ENCODE measurements at places on chromosomes 2 and 18. TPM values are rescaled to one million over a fixed set of nuclear protein-coding genes. Genes with fewer than 3 reads are reported as not detected.

Gene NMUR1
- total RNA-seq, result 0.35 TPM

Gene ARHGEF4
- 1.7 TPM for total RNA-seq

Gene IL36RN
- not detected for total RNA-seq

Gene ANKRD29
- total RNA-seq, result not detected

Gene TRAF3IP1
- total RNA-seq, result 9.9 TPM

Gene CIB4
- total RNA-seq, result not detected

Gene ITM2C
- 29.3 TPM for total RNA-seq

Gene TUBB8B
- not detected for total RNA-seq

Gene PLEKHH2
- 1.2 TPM for total RNA-seq

Gene MTCL1
- 0.20 TPM for total RNA-seq

Gene AGPS
- total RNA-seq, result 29.4 TPM

Gene IL36A
- not detected for total RNA-seq

Gene FAHD2B
- total RNA-seq, result 22.9 TPM

Gene CDH7
- total RNA-seq, result not detected

Gene GDF7
- 0.17 TPM for total RNA-seq

Gene EMILIN1
- total RNA-seq, result 0.22 TPM

Gene SERPINB12
- total RNA-seq, result not detected

Gene MOGAT1
- total RNA-seq, result not detected

Gene ANO7
- 0.17 TPM for total RNA-seq

Gene TMEM182
- 3.3 TPM for total RNA-seq

Gene TDRD15
- total RNA-seq, result not detected

DNA sequence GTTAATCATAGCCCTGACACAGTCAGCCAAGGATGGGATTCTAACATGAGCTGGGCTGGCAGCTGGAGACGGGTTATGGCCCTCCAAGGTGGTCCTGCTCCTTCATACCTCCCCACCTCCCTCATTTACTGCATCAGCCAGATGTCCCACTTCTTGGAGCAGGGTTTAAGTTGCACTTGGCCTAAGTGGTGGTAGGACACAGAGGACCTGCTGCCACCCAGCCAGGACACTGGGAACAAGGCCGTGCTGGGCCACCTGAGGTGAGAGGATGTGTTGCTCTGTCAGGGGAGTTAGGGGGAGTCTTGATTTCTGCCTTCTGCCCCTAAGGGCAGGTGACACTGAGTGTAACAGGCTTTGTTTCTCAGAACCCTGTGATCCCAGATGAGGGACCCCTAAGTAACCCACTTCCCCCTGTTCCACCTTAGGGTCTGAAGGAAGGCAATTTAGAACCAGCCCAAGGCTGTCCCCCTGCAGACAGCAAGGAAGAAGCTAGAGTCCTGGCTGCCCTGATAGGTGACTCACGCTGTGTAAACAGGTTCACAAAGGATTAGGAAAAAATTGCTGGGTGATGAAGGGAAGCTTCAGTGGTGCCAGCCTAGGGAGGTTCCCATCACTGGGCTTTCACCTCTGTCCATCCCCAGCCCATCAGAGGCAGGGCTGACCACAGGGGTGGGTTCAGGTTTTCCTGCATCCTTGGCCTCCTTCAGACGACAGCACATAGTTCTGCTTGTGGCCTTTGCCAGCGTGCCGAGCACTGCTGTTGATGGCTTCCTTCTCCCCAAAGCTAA is 114.3 kb upstream of the MCFD2 start:
- no peak for DNase-seq

GRCh38 chr18:58208207-58208932 is 164.3 kb downstream of the NEDD4L start:
- DNase-seq, result no peak

DNA sequence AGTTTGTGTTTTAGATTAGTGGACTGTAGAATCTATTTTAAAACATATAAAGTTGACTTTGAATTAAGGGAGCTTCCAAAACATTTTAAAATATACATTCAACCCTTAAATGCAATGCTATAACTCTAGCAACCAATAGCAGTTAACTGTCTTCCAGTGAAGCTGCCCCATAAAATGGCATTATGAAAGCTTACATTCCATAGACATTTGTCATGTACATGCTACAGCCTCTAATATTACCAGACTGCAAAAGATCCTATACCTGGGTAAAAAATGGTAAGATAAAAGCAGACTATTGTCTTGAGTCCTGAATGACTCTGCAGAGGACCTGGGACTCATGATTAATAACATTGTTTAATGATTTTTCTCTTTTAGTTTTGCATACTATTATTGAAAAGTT is 489.4 kb downstream of the LRP1B start:
- DNase-seq, result no peak

DNA sequence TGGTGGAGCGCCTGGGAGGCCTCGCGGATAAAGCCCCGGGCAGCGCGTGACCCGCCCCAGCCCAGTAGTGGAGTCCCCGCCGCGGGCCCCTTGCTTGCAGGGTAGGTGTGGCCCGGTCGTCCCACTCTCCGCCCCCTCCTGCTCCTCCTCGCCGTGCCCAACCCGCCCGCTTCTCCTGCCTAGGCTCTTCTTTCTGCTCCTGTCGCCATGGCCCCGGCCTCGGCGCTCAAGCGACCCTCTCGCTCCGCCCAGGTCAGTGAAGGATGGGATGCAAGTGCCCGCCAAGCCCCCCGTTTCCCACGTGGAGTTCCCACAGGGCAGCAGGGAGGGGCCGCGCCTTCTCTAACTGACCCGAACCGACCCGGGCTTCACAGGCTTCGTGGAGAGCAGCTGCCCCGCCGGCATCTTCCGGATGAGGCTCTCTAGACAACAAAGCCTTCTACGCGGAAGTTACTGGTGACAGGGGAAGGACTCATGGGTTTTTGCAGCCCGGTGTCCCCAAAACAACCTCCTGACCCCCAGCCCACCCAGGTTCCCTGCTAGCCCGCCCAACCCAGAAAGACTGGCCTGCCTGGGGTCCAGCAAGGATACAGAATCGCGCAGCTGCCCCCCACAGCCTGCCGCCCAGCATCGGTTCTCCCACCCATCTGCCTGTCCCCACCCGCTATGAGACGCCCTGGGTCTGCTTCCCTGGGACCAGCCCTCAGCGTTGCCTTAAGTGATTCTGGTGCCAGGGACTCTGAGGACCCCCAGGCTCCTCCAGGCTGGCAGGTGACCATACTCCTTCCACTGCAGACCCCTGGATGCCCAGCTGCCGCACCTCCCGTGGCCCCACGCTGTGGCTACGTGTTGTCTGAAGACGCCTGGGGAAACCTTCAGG is 32.8 kb downstream of the TTC32 start:
- DNase-seq, result peak; percentile 80

DNA sequence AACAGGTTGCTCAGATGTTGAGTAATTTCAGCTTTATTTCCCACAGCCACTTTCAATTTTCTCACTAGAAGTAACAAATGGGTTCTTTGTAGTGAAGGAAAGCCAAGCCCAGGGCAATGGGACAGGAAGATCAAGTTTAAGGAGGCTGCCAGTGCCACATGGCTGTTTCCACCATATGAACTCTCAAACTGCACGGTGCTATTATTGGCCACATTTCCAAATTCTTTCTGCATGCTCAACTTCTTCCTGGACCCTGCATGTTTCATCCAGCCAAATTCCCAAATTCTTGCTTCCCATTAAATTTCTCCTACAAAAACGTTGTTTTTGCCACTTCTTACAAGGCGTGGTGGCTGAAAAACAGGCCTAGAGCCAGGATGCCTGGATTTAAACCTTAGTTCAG is 193.3 kb upstream of the SPHKAP start:
- no peak for DNase-seq

GRCh38 chr2:73766994-73767393 is 12.9 kb downstream of the DUSP11 start:
- no peak for DNase-seq

- DNase-seq, result no peak
Observed at GRCh38 chr2:236341721-236342120, 77.5 kb upstream of the ASB18 start.

GRCh38 chr2:66408905-66409304 is 26.0 kb upstream of the MEIS1 start:
- DNase-seq, result no peak

- no peak for DNase-seq
Observed at GRCh38 chr2:69097891-69098655, 85.1 kb downstream of the ANTXR1 start.

GRCh38 chr2:4018535-4018934 is 315.2 kb downstream of the DCDC2C start:
- no peak for DNase-seq

DNA sequence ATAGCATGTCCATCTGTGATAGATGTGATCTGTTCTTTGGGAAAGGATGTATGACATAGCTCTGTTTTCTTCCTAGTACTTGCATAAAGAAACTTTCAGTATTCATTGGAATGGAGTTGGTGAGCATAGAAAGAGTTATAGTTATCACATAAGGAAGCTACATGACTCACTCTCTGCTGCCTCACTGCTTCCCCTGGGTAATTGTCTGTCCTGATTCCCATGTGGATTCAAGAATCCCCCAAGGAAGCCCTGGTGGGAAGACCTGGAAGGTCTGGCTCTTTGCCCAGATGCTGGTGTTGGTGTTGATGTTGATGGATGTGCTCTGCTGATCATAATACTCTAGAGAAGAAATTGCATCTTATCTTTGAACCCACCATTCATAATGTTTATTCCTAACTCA is 60.6 kb downstream of the PTPN4 start:
- no peak for DNase-seq

DNA sequence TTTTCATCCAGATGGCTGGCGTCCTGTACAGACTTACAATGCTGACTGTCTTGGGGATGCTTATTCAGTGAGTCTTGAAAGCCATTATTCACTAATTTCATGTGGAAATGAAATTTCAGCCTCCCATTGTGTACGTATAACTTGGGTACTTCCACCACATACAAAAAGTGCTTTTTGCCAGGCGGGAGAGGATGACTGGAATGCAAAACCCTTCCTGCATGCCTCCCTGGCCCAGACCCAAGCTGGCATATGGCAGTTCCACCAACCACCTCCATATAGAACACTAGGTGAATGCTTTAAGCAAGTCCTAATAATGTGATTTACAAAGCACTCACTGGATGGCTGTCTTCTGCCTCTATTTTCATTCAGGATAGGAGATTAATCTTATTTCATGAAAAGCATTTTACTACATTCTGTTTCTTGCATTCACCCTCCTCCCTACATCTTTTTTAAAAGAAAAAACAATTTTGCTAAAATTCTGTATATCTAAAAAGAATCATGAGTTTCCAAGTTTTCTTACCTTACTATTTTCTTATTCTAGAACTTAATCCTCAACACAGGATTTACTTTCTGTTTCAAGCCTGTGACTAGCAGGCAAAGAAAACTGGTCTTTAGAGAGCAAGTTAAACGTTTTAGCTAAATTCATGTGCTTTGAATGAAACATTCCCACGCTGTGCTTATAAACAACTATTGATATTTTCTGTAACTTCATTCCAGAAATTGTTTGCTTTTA is 327.6 kb downstream of the NCKAP5 start:
- no peak for DNase-seq

GRCh38 chr2:168054657-168055056 is 192.7 kb downstream of the STK39 start:
- no peak for DNase-seq

DNA sequence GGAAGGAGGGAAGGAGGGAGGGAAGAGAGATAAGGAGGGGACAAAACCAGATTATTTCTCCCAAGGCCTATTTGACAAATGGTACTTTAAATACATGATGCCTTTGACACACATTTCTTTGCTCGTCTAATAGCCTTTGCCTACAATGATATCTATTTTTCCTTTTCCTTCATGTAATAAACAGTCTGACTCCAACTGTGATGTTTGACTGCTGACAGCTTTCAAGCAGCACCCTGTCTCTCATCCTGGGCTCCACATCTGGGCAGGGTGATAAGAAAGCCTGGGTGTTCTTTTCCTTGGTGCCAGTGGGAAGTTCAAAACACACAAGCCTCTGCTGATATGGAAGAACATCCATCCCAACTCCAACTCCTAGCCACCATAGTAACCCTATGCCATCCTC is 1277.7 kb upstream of the NXPH2 start:
- no peak for DNase-seq

DNA sequence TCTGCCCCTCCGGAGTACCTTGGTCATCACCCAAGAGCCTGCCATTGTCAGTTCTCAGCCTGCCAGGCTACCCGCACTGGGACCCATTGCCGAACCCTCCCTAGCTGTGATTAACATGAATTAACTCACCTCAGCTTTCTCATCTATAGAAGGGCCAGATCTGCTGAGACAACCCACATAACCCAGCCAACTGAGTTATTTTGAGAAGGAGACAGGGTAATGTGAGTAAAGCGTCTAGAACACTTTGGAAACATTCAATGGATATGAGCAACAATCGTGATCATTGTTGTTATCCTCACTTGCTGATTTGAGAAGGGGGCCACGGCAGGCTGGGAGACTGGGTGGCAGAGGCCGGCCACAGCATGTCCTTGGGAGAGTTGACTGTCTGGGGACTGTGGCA is 196.8 kb downstream of the GLI2 start:
- DNase-seq, result no peak

- DNase-seq, result no peak
Observed at GRCh38 chr2:55565613-55566012, 46.1 kb downstream of the CFAP36 start.

GRCh38 chr2:165902934-165903333 is 50.6 kb downstream of the TTC21B start:
- DNase-seq, result no peak

DNA sequence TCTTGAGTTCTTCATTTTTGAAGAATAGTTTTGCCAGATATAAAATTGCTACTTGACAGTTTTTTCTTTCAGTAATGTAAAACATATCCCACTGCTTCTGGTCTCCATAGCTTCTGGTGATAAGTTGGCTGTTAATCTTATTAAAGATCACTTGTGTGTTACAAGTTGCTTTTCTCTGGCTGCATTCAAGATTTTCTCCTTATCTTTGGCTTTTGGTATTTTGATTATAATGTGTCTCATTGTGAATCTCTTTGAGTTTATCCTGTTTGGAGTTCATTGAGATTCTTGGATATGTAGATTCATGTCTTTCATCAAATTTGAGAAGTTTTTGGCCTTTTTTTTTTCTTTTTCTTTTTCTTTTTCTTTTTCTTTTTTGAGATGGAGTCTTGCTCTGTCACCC is 20.2 kb upstream of the ADNP2 start:
- no peak for DNase-seq

- no peak for DNase-seq
Observed at GRCh38 chr2:65264821-65265670, 37.4 kb downstream of the ACTR2 start.

DNA sequence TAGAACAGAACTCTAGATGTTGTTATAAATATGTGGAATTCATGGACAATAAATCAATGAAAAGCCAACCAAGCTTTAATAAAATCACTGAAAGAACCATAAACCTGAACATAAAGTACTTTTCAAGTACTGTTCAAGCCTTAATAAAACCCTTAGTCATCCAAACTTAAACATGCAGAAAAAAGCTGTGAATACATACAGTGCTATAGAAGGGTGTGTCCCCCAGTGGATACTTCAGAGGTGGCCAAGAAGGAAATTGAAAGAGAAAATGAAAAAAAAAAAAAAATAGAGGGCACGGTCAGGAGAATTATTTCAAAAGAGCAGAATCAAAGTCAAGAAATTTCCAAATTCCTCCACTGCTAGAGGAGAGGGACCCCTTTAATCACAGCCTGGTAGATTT is 141.1 kb downstream of the SP100 start:
- DNase-seq, result no peak

GRCh38 chr18:11752116-11752911 is 63.2 kb downstream of the GNAL start:
- DNase-seq, result no peak
